CD4-positive, alpha-beta T cell (primary cell): ENCODE measurements at places on chromosomes 7 and 10. TPM values are rescaled to one million over a fixed set of nuclear protein-coding genes. Genes with fewer than 3 reads are reported as not detected.

- H3K36me3 ChIP-seq, result no peaks in the 10 kb centered on the region
- no peak overlapping the region for H3K27ac ChIP-seq
- no peaks in the 10 kb centered on the region for H3K4me1 ChIP-seq
- H3K27me3 ChIP-seq, result no peaks in the 10 kb centered on the region
- DNase-seq, result no peak
These were observed 601.1 kb downstream of the ARL4A start for GRCh38 chr7:13288516-13288915.

DNA sequence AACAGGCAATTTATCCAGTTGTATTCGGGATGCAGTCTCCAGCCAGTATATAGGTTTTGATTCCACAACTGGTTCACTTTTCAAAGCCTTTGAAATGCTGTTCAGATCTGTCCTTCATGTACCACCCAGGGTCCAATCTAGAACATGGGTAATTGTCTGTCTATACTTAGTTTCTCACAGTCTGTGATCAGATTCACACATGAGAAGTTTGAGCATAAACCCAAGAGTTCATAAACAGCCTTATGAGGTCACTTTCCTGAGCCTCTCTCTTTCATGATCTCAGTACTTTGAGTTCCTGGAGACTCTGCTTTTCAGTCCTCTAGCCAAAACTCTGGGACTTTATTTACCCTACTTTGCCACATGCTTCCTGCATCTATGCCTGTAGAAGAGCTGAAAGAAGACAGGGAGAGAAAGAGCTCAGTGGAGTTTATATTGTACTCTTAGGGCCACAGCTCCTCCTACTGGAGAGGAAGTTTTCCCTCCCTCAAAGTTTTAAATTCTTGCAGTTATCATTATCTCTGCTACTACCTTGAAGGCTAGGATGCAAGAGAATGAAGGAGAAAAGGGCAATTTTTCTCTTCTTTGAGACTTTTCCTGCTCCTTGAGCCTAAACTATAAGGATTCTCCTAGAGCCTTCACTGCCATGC lies 172.0 kb downstream of the ZEB1 start:
- no peak overlapping the region for H3K27ac ChIP-seq
- no peaks in the 10 kb centered on the region for H3K4me1 ChIP-seq
- no peak for DNase-seq

GRCh38 chr7:45972629-45973312 lies 51.7 kb upstream of the IGFBP3 start:
- H3K36me3 ChIP-seq, result no peaks in the 10 kb centered on the region
- no peaks in the 10 kb centered on the region for H3K4me1 ChIP-seq
- H3K27me3 ChIP-seq, result no peaks in the 10 kb centered on the region
- no peak overlapping the region for H3K27ac ChIP-seq
- H3K4me3 ChIP-seq, result no peak overlapping the region

- peak overlapping the region; percentile 80 for H3K27ac ChIP-seq
- no peaks in the 10 kb centered on the region for H3K27me3 ChIP-seq
- peaks cover 58% of the 10 kb centered on the region for H3K4me1 ChIP-seq
- peaks cover 6% of the 10 kb centered on the region for H3K36me3 ChIP-seq
These were observed 108.1 kb downstream of the PRKAG2 start for GRCh38 chr7:151768805-151769187.

GRCh38 chr7:27339478-27339877 lies 96.9 kb downstream of the EVX1 start:
- no peaks in the 10 kb centered on the region for H3K4me1 ChIP-seq
- no peaks in the 10 kb centered on the region for H3K36me3 ChIP-seq
- no peak overlapping the region for H3K4me3 ChIP-seq
- DNase-seq, result no peak

- no peak overlapping the region for H3K4me3 ChIP-seq
- no peaks in the 10 kb centered on the region for H3K36me3 ChIP-seq
- H3K4me1 ChIP-seq, result no peaks in the 10 kb centered on the region
- H3K27ac ChIP-seq, result no peak overlapping the region
- no peak for DNase-seq
- peaks cover 19% of the 10 kb centered on the region for H3K27me3 ChIP-seq
These were observed 14.0 kb upstream of the SLC18A2 start for GRCh38 chr10:117226813-117227451.

- H3K27ac ChIP-seq, result no peak overlapping the region
- H3K27me3 ChIP-seq, result no peaks in the 10 kb centered on the region
- H3K4me1 ChIP-seq, result no peaks in the 10 kb centered on the region
- no peaks in the 10 kb centered on the region for H3K36me3 ChIP-seq
- H3K4me3 ChIP-seq, result no peak overlapping the region
These were observed 354.8 kb downstream of the CXCL12 start for GRCh38 chr10:44030132-44030531.

DNA sequence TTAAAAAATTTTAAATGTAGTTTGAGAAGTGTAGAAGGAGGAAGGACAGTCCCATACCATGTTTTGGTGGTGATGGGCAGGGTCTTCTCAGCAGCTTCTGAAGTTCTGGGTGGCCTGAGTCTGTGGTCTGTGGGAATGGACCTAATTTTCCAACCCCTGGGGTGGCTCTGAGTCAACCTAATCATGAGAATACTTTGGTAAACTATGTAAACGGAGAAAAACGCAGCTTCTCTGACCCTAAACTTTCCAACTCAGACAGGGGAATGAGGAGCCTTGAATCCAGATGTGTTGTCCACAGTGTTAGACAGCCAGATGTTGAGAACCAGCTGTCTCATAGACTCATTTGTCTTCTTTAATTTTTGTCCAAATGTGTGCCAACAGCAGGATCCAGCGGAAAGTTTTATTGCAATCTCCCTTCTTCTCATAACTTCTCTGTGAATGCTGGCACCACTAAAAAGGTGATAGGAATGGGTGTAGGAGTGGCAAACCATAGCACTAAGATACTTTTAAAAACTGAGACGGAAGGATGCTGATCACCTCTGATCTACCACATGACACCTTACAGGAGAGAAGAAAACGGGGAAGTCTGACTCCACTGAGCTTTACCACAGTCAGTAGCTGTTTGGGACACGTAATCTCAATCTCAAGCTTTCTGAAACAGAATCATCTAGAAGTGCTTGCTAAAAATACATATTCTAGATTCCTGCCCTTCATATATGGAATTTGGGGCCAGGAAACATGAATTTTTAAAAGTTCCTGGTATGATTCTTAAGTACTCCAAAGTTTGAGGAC lies 90.5 kb upstream of the PHYHIPL start:
- H3K27me3 ChIP-seq, result no peaks in the 10 kb centered on the region
- no peaks in the 10 kb centered on the region for H3K36me3 ChIP-seq
- no peak overlapping the region for H3K4me3 ChIP-seq
- no peak overlapping the region for H3K27ac ChIP-seq
- no peaks in the 10 kb centered on the region for H3K4me1 ChIP-seq
- DNase-seq, result no peak

DNA sequence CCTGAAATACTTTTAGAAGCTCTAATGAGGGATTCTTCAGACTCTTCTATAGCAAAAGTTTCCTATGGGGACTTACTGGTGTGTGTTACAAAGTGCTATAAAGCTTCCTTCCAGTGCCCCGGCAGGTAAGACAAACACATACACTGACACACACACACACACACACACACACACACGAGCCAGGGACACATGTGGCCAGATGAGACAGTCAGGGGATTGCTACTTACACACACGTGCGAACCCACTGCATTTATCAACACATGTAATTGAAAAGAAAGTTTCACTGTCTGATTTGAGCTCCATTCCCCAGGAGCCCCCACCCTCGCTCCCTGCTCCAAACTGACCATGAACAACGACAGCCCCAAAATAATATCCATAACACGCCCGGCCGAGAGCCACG lies 119.8 kb downstream of the PRPF18 start:
- no peak overlapping the region for H3K4me3 ChIP-seq
- no peaks in the 10 kb centered on the region for H3K36me3 ChIP-seq
- peaks cover 5% of the 10 kb centered on the region for H3K27me3 ChIP-seq
- peaks cover 16% of the 10 kb centered on the region for H3K4me1 ChIP-seq
- no peak for DNase-seq

- DNase-seq, result no peak
- H3K27ac ChIP-seq, result no peak overlapping the region
- H3K4me3 ChIP-seq, result no peak overlapping the region
- H3K4me1 ChIP-seq, result no peaks in the 10 kb centered on the region
- H3K36me3 ChIP-seq, result peaks cover 6% of the 10 kb centered on the region
These were observed 132.0 kb downstream of the LCOR start for GRCh38 chr10:96964131-96964530.

PILRA gene
- total RNA-seq, result 4.6 TPM

MBL2 gene
- not detected for total RNA-seq
